Effector memory CD8-positive, alpha-beta T cell (primary cell): ENCODE measurements at places on chromosomes 6 and 20.

DNA sequence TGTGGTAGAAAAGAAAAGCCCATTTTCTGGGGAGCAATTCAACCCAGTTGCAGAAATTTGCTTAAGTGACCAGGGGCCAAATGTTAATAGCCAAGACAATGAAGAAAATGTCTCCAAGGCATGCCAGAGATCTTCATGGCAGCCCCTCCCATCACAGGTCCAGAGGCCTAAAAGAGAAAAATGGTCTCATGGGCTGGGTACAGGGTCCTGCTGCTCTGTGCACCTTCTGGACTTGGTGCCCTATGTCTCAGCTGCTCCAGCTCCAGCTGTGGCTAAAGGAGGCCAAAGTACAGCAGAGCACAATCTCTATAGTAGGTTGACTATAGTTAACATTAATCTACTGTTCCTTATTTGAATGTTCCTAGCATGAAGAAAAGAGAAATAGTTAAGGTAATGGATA lies 44.7 kb downstream of the FRK start:
- DNase-seq, result no peak

DNA sequence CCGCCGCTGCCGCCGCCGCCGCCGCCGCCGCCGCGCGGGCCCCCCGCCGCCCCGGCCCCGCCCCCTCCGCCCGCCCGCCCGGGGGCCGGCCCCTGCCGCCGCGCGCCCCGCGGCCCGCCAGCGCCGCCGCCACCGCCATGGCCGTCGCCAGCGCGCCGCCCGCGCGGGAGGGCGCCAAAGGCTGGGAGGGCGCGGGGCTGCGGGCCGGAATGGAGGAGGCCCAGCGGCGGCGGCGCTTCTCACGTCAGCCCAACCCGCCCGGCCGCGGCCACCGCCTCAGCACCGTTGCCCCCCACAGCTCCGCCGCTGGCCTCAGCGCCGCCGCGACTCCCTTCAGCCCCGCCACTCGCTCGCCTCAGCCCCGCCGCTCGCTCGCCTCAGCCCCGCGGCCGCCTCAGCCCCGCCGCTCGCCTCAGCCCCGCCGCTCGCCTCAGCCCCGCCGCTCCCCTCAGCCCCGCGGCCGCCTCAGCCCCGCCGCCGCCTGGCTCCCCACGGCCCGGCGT lies 258 bp downstream of the PHF10 start:
- peak; percentile 30 for DNase-seq

- no peak for DNase-seq
Observed at GRCh38 chr6:91079969-91080368, 493.1 kb upstream of the MAP3K7 start.

- no peak for DNase-seq
Observed at GRCh38 chr6:52640916-52641315, 30.0 kb upstream of the TMEM14A start.

DNA sequence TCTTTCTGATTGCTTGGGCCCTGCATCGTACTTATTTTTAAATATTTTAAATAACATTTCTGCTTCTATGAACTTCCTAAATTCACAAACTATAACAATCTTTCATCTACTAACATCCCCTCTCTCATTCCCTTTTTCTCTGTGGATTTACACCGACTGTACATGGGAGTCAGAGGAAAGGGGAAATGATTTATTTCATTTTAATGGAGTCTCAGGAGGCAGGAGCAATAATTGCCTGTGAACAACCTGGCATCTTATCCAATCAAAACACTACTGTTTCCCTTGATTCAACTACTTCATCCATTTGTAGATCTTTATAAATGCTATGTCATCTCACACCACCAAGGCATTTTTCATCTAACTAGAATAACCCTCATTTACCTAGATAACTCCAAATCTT lies 89.6 kb downstream of the FHL5 start:
- DNase-seq, result no peak

GRCh38 chr6:125910527-125910926 lies 46.0 kb upstream of the HINT3 start:
- DNase-seq, result no peak

- no peak for DNase-seq
Observed at GRCh38 chr6:159602431-159603041, 90.5 kb downstream of the SOD2 start.

DNA sequence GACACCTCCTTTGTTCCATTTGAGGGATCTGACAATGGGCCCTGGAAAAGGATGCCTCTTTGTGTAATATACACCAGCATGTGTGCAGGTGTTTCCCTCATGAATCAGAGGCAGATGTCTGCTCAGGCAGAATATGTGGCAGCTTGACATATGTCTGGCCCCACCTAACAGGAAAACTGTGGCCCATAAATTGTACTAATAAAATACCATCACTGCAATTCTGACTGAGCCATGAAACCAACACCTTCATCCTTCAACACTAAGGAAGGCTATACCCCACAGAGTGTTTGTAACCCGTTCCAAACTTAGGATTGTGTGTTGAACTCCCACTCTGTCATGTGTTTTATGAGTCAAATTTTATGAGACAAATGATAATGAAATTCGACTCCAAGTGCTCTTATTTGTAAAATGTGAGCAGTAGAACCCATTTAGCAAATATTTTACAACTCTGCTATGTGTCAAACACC lies 22.7 kb downstream of the LAMA4 start:
- DNase-seq, result no peak

GRCh38 chr6:122151763-122152162 lies 247.7 kb upstream of the HSF2 start:
- DNase-seq, result no peak

GRCh38 chr20:25623225-25623735 lies 534 bp downstream of the NANP start:
- no peak for DNase-seq

DNA sequence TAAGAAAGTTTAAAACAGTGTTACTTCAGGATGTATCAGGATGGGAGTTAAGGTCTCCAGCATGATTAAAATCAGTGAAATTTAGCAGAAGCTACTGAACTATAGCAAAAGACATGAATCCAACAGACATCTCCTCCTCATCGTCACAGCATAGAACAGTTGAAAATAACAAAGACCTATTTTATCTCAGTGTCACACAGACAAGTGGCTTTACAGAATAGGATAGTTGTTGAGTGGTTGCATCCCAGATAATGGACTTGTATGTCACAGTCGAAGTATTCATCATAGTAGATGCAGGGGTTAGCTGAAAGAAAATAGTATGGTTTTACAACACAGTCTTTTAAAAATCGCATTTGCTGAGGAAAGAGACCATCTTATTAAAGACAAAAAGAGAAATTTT lies 31.2 kb downstream of the CRISP1 start:
- DNase-seq, result no peak

GRCh38 chr20:51381557-51381956 lies 161.0 kb downstream of the NFATC2 start:
- no peak for DNase-seq

DNA sequence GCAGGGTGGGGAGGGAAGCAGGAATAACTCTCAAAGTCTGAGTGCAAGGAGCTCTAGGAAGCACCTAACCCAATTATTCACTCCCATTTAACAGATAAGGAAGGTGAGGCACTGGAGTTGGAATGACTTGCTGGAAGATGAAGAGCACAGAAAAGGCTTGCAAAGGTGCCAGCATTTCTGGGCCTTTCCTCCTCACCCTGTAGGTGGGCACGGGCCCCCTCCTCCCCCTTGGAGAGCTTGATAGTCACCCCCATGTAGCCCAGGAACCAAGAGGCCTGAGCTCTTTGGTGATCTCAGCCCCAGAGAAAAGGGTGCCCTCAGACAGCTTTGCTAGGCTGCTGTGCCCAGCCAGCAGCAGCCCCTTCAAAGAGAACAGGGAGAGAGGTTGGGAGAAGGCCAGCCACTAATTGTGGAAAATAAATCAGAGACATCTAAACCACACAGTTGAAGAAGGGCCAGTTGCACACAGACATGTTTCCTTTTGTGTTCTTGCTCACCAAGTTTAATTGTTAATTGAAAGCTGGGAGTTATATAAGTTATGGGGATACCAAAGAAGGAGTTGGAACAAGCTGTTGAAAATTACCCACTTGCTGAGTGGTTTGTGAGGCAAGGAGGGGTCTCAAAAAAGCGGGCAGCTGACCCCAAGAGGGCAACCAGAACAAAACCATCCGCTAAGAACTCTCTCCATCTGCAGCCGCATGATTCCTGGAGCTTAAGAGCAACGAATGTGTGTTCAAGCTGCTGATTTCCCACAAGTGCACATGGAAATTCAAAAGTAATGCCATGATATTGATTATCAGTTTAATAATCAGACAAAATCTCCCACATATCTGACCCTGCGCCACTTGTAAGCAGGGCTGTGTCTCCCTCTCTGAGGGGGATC lies 77.0 kb downstream of the MRPL14 start:
- DNase-seq, result no peak

GRCh38 chr20:21389368-21389767 lies 8.0 kb downstream of the NKX2-4 start:
- no peak for DNase-seq

GRCh38 chr6:15593798-15594197 lies 69.0 kb downstream of the DTNBP1 start:
- DNase-seq, result no peak

- no peak for DNase-seq
Observed at GRCh38 chr6:31190488-31190887, 20.0 kb upstream of the POU5F1 start.

DNA sequence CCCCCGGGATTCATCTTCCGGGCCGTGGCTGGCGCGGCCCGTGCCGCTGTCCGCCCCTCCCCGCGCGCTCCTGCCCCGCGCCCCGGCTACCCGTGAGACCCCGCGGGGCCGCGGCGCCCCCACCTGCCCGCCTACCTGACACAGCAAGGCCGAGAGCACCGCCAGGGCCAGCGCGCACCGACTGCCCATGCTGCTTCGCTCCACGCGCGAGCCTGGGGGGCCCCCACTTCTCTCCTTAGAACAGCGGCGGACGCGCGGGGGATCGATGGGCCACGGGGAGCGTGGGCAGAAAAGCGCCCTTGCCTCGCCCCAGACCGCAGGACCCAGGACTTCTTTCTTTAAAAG lies 955 bp downstream of the DLL1 start:
- no peak for DNase-seq

DNA sequence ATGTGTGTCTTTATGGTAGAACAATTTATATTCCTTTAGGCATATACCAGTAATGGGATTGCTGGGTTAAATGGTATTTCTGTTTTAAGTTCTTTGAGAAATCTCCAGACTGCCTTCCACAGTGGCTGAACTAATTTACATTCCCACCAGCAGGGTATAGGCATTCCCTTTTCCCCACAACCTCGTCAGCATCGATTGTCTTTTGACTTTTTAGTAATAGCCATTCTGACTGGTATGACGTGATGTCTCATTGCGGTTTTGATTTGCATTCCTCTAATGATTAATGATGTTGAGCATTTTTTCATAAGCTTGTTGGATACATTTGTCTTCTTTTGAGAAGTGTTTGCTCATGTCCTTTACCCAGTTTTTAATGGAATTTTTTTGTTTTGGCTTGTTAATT lies 5.3 kb upstream of the TASP1 start:
- DNase-seq, result no peak

GRCh38 chr6:24489881-24490280 lies 503 bp upstream of the GPLD1 start:
- no peak for DNase-seq
